ENCODE measurements at places on chromosomes 12 and 14. TPM values are rescaled to one million over a fixed set of nuclear protein-coding genes. Genes with fewer than 3 reads are reported as not detected.

Gene ARMH4
- total RNA-seq, result 64.6 TPM

Gene TMPRSS12
- total RNA-seq, result not detected

Gene TAS2R8
- 0.45 TPM for total RNA-seq

Gene GALNT16
- total RNA-seq, result 15.2 TPM

Gene PIWIL1
- total RNA-seq, result not detected

Gene FLVCR2
- 1.8 TPM for total RNA-seq

DNA sequence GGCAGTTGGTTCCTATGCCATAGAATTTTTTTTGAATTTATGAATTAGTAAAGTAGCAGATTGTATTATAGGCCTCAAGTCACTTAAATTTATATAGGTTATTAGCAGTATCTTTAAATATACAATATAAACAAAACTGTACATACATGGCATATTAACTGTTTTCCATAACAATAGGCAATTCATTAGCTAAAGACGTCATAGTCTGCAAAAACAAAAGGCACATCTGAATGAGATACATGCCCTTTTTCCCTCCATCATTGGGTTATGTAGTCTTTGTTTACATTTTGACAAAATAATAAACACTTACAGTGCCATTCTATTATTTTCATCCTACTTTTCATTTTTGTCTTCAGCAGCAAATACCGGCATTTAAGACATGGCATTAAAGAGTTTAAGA, 1.1 kb upstream of the VCPKMT start:
- peaks cover 9% of the 10 kb centered on the region for H3K4me1 ChIP-seq
- H3K36me3 ChIP-seq, result peaks cover 31% of the 10 kb centered on the region
- H3K4me3 ChIP-seq, result no peak overlapping the region
- H3K27ac ChIP-seq, result no peak overlapping the region
- no peaks in the 10 kb centered on the region for H3K27me3 ChIP-seq

DNA sequence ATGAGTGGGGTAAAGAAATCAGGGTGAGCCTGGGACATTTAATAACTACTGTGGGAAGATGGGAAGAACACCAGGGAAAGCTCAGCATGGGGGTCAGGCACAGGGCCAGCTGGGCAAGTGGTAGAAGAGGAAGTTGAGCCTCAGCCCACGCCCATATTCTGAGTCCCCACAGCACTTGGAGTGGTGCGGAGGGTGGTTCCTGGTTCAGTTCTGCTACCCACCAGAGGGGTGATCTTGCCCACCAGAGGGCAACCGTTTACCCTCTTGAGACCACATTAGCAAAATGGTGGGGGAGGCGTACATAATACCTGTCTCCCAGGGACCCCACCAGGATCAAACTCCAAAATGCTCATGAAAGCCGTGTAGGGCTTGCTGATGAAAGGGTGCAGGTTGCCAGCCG, 16.8 kb upstream of the ANKRD33 start:
- DNase-seq, result no peak
- peaks cover 25% of the 10 kb centered on the region for H3K27me3 ChIP-seq
- no peak overlapping the region for H3K27ac ChIP-seq
- H3K36me3 ChIP-seq, result no peaks in the 10 kb centered on the region

- H3K4me3 ChIP-seq, result no peak overlapping the region
- no peaks in the 10 kb centered on the region for H3K36me3 ChIP-seq
- DNase-seq, result peak; percentile 99
- no peaks in the 10 kb centered on the region for H3K27me3 ChIP-seq
- H3K4me1 ChIP-seq, result no peaks in the 10 kb centered on the region
Observed at GRCh38 chr14:96104469-96105057, 65.4 kb downstream of the C14orf132 start.

DNA sequence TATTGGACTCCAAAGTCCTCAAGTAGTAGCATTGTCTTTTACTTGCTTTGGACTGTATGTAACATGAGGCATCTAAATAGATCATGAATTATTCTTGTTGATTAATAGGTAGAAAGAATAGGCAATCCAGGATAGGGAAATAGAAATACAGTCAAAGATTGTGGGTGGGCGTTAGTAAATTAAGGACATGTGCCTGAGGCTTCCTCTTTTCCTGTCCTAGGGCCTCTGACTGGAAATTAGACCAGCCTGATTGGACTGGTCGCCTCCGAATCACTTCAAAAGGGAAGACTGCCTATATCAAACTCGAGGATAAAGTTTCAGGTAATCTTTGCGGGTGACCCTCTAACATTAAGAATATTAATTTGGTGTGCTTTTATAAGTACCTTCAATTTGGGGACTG, 7.6 kb downstream of the NECAP1 start:
- H3K4me3 ChIP-seq, result no peak overlapping the region
- no peaks in the 10 kb centered on the region for H3K27me3 ChIP-seq
- peaks cover 42% of the 10 kb centered on the region for H3K36me3 ChIP-seq
- no peaks in the 10 kb centered on the region for H3K4me1 ChIP-seq
- DNase-seq, result no peak

GRCh38 chr12:32158525-32158924, 51.9 kb downstream of the BICD1 start:
- no peak overlapping the region for H3K4me3 ChIP-seq
- H3K4me1 ChIP-seq, result peaks cover 26% of the 10 kb centered on the region
- no peaks in the 10 kb centered on the region for H3K36me3 ChIP-seq
- DNase-seq, result no peak

- H3K4me1 ChIP-seq, result peaks cover 25% of the 10 kb centered on the region
- DNase-seq, result peak; percentile 77
- H3K4me3 ChIP-seq, result no peak overlapping the region
- H3K27me3 ChIP-seq, result no peaks in the 10 kb centered on the region
- H3K27ac ChIP-seq, result no peak overlapping the region
Observed at GRCh38 chr12:32533971-32534590, 134.7 kb downstream of the FGD4 start.

DNA sequence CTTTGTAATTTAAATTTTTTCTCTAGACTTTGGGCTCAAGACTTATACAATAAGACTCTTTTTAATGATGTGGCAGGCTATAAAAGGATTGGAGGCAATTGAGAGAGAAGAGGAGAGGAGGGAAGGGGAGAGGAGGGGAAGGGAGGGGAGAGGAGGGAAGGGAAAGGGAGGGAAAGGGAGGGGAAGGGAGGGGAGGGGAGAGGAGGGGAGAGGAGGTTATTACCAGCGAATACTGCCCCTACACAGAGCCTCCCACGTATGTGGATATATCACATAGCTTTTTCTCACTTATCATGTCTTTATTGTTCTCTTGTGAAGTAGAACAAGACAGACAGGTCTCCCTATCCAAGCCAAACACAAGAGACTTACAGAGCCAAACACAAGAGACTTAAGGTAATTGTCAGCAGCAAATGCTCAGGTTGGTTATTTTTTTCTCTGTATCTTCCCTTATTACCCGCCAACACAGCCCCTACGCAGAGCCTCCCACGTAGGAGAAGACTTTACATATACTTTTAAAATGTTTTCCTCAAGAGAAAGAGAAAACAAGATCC, 63.1 kb downstream of the DRAM1 start:
- no peaks in the 10 kb centered on the region for H3K27me3 ChIP-seq
- H3K27ac ChIP-seq, result no peak overlapping the region
- DNase-seq, result no peak
- no peak overlapping the region for H3K4me3 ChIP-seq
- H3K4me1 ChIP-seq, result no peaks in the 10 kb centered on the region

GRCh38 chr12:40907115-40907527, 214.9 kb downstream of the CNTN1 start:
- no peaks in the 10 kb centered on the region for H3K36me3 ChIP-seq
- H3K27ac ChIP-seq, result no peak overlapping the region
- H3K4me3 ChIP-seq, result no peak overlapping the region
- H3K4me1 ChIP-seq, result no peaks in the 10 kb centered on the region

GRCh38 chr12:52871291-52872039, 22.7 kb upstream of the KRT78 start:
- DNase-seq, result peak; percentile 64
- H3K27me3 ChIP-seq, result peaks cover 19% of the 10 kb centered on the region
- no peaks in the 10 kb centered on the region for H3K4me1 ChIP-seq
- no peak overlapping the region for H3K4me3 ChIP-seq
- H3K27ac ChIP-seq, result no peak overlapping the region
- H3K36me3 ChIP-seq, result no peaks in the 10 kb centered on the region

DNA sequence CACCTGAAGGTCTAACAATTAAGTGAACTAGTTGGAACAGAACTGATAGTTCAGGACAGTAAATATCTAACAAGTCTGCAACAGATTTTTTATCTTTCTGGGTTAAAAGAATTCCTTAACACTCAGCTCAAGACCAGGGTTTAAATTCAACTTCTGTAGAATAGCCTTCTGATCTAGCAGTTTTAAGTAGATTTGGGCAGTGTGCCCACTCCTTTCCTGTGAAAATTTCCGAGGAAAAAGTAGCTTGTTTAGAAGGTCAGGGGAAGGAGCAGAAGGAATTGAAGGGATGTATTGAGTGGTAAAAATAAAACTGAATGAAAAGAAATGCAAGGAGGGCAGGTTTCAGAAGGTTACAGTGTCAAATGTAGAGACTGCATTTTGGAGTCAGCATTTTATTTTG, 45.8 kb downstream of the ATL1 start:
- H3K27ac ChIP-seq, result no peak overlapping the region
- peak; percentile 61 for DNase-seq
- H3K36me3 ChIP-seq, result no peaks in the 10 kb centered on the region
- H3K4me1 ChIP-seq, result peaks cover 8% of the 10 kb centered on the region
- H3K4me3 ChIP-seq, result no peak overlapping the region
- H3K27me3 ChIP-seq, result no peaks in the 10 kb centered on the region

DNA sequence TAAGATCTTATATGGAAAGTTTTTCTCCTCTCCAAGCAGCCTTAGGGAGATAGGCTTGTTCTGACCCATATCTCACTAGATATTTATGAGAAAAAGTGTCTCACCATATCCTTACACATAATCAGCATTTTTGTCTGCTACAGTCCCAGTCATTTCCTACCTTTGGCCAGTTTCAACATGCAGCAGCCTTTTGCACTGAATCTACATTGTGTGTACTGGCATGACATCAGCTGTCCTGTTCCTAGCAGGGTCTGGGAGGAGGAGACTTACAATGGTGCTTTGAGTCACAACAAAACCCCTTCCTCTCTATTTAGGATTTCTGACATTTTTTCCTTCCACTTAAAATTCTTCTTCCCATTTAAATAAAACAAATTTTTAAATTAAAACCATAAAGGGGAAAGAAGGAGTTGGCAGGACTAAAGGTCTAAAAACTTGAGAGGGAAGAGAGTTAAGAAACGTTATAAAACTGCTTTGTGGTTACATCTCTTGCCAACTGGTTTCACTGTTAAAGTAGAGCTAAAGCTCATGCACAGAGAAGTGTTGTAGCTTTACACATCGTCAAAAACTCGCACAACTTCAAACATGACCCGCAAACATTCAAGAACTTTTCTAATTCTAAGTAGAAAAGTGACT, 53.3 kb upstream of the CERS5 start:
- H3K27me3 ChIP-seq, result no peaks in the 10 kb centered on the region
- DNase-seq, result no peak
- peak overlapping the region; percentile 27 for H3K4me3 ChIP-seq
- peak overlapping the region; percentile 95 for H3K27ac ChIP-seq
- H3K36me3 ChIP-seq, result no peaks in the 10 kb centered on the region
- peaks cover 15% of the 10 kb centered on the region for H3K4me1 ChIP-seq

- no peaks in the 10 kb centered on the region for H3K4me1 ChIP-seq
- H3K27ac ChIP-seq, result no peak overlapping the region
- H3K36me3 ChIP-seq, result no peaks in the 10 kb centered on the region
- no peak for DNase-seq
- no peak overlapping the region for H3K4me3 ChIP-seq
Observed at GRCh38 chr12:47041327-47041726, 38.1 kb upstream of the PCED1B start.

DNA sequence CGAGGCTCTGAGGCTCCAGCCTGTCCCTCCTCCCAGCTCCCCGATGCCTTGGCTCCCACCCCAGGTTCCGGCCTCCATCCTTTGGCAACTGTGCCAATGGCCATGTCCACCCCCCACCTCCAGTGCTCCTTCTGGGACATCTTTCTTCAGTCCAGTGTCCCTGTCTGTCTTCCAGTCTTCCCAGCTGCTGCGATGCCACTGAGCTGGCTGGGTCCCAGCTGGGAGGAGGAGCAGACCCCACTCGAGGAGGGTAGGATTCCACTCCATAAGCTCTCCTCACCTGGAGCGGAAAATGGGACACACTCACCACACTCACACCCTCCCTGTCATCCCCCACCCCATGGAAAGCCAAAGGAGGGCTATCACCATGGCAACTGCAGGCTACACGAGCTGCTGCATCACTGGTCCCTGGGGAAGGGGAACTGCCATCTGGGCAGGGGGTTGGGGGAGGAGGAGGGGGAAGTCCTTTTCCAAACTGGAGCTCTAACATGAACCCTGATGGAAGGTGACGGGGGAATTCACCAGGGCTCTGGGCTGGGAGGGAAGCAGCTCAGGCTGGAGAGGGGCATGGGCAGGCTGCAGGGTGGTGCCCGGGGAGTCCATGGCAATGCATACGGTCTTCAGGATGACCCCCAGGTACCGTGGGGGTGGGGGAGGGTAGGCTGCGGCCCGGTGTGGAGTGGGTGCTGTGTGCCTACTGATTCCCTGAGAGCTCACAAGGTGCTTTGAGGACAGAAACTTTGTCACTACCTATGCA, 94.3 kb downstream of the LRRC74A start:
- H3K27ac ChIP-seq, result peak overlapping the region; percentile 70
- H3K4me3 ChIP-seq, result no peak overlapping the region
- no peaks in the 10 kb centered on the region for H3K27me3 ChIP-seq

DNA sequence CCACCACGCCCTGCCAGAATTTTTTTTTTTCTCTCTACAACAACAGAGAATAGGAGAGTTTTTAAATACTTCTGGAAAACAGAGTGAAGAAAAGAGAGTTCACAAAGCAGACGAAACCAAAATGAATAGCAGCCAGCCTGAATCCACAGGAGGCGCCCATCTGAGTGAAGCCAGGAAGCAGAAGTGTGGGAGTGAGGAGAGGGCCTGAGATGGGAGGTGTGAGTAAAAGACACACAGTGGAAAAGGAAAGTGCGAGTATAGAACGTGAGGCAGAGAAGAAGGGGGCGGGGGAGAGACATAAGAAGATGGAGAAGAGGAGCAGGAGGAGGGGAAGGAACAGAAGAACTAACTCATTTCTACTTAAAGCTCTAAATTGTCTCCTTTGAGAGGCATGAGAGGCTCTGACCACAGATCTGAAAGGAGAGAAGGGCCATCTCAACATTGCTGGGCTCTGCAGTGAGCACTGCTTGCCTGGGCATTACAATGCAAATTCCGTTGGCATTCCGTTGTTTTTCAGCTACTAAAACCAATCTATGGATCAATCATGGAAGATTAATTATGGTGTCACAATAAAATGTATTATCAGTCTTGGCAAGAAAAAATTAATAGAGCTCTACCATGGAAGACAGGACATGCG, 140.1 kb upstream of the CPSF6 start:
- H3K4me1 ChIP-seq, result peaks cover 3% of the 10 kb centered on the region
- no peak overlapping the region for H3K4me3 ChIP-seq
- no peaks in the 10 kb centered on the region for H3K36me3 ChIP-seq
- DNase-seq, result no peak

GRCh38 chr12:6084261-6084968, 40.1 kb downstream of the VWF start:
- peak; percentile 76 for DNase-seq
- H3K27ac ChIP-seq, result peak overlapping the region; percentile 22
- no peaks in the 10 kb centered on the region for H3K27me3 ChIP-seq
- no peak overlapping the region for H3K4me3 ChIP-seq
- H3K36me3 ChIP-seq, result no peaks in the 10 kb centered on the region
